ENCODE measurements at places on chromosomes 7 and 10. TPM values are rescaled to one million over a fixed set of nuclear protein-coding genes. Genes with fewer than 3 reads are reported as not detected.

The ADCY1 gene
- total RNA-seq = 5.0 TPM

The FXYD4 gene
- total RNA-seq = not detected

DNA sequence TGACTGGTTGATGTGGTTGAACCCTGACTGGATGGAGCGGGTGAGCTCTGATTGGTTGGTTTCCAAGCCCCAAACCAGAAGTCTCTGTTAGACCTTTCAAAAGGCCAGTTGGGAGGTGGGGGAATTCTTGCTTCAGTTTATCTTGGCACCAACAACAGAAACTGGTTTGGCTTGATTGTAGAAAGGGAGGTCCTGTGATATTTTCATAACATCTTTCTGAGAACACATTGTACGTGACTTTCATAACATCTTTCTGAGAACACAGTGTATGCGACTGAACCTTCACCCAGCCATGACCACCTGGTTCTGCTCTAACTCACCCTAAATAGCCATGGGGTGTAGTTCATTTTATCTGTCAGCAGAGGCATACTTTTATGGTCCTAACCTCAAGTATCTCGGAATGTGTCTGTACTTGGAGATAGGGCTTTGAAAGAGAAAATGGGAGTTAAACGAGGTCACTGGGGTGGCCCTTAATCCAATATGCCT lies 88.3 kb downstream of the GALNT17 start:
- no peak for DNase-seq

DNA sequence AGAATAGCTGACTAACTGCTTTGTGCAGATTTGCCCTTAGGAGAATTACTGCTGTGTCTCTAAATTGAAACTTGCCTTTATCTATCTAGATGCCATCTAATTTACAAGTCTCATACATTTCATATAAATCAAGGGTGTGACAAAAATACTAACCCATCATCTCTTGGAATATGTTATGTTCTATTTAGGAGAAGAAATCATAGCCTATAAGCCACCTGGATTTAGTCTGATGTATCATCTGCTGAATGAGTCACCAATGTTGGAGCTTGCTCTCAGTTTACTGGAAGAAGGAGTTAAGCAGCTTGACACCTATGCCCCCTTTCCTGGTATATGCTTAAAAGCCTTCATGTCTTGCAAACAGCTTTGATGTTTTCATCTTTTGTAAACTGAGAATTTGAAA lies 43.5 kb downstream of the NUP205 start:
- DNase-seq = no peak

The HYAL4 gene
- total RNA-seq = not detected

GRCh38 chr7:99243751-99244337 lies 28.8 kb upstream of the MYH16 start:
- no peak for DNase-seq

The CRPPA gene
- 8.7 TPM for total RNA-seq

DNA sequence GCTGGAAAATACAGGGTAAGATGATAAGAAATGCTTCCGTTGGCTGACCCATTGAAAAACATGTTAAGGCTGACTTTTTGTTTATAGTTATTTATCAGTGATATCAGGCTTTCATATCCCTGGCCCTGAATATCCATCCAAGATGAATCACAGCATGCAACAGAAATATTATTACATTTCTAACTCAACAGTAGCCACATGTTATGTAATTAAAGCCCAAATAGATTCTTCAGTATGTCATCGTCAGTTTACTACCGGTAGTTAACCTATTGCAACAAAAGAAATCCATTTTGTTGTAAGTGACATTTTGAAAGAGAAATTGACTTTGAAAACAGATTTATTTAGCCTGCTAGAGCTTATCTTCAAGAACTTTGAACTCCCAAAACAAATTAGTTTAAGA lies 354.1 kb upstream of the CELF2 start:
- no peak for DNase-seq

DNA sequence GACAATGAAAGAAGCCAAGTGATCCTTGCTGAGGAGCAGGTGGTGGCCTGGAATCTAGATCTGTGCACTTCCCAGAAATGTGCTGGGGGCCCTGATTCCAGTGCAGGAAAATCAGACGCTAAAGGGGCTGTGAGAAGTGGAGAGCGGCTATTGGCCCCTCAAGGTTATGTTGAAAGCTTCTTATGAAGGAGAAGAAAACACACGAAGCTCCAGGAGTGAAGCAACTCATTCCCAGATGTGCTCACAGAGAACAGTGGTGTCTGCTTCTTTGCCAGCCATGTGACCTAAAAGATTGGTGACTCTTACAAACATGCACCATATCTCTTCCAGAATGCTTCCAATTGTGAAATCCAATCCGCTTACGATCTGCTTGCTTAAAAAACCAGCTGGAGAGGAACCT lies 679.3 kb upstream of the IGFBP3 start:
- DNase-seq = peak; percentile 43

DNA sequence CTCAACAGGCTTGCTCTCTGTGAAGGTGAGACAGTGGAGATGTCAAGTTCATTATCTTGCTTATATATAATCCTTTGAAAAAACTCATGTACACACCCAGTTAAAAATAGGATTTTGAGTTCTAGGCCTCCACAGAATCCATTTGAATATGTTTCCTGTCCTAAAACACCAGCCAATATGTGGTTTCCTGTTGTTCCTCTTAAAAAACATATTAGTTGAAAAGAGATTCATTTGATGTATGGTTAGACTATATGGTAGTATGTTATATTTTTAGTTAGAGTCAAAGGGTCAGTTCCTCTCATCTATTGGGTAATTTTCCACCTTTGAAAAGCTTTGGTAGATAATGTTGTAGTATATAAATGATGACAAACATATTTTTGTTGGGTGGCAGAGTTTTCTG lies 16.0 kb downstream of the PPP1R9A start:
- DNase-seq = no peak

- no peak for DNase-seq
Measured at GRCh38 chr10:3146289-3146688, 26.3 kb downstream of the PITRM1 start.

GRCh38 chr10:71530781-71531180 lies 134.1 kb downstream of the CDH23 start:
- no peak for DNase-seq

The NODAL gene
- total RNA-seq = not detected

The ADAMTS14 gene
- 0.16 TPM for total RNA-seq

- peak; percentile 47 for DNase-seq
Measured at GRCh38 chr10:114021154-114021553, 22.5 kb upstream of the ADRB1 start.

The CNTNAP2 gene
- total RNA-seq = 0.48 TPM

The SLC26A5 gene
- total RNA-seq = not detected

DNA sequence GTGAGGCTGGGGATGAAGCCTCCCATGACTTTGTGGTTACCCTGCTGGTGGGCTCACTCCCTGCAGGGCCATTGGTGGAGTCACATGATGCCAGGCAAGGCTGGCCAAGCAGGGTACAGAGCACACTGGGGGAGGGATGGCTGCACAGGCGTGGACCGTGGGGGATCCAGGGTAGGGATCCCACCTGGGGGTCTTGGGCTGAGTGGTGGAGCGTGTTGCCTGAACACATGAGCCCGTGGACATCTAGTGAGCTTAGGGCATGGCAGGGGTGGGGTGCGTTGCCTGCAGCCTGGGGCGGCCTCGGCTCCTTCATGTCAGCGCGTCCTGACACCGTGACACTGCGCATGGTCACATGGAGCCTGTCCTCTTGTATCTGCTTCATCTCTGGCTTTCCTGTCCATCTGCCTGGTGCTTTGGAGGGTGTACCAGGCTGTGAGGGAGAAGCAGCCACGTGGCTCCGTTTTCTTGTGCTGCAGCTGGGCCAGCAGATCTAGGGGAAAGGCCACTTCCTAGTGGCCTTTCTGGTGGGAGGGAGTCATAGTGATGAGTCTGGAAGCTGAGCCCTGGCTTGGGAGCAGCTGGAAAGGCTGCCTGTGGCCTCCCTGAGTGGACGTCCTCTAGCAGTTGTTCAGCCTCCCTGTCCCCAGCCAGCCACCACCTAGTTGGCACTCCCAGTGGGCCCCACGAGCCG lies 96.2 kb downstream of the LHPP start:
- no peak for DNase-seq

The C10orf105 gene
- total RNA-seq = 0.05 TPM

DNA sequence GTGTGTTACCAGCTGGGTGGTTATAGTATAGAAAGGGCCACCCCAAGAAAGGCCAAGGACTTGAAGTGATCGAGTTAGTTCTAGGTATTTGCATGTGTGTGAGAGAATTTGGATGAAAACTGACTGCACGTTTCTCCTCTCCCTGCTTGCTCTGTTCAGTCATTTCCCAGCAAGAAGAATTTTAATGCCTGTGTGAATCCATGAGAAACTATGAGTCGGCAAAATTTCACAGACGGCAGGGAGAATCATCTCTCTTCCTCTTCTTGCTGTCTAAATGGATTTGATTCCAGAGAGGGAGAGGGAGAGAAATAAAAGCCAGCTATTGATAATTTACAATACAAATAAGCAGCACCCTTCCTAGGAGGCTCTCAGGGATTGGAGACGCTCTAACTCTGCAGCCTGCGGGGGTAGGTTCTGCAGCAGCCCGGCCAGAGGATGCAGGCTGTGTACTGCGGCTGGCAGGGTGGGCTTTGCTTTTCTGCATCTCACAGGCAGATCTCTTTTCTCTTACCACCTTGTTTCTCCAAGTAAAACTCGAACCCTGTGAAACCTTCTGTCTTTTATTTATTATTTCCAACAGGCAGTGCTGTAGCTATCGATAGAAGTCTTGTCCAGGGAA lies 183.6 kb downstream of the TCF7L2 start:
- no peak for DNase-seq

GRCh38 chr7:109545686-109546085 lies 976.0 kb downstream of the DNAJB9 start:
- DNase-seq = no peak

DNA sequence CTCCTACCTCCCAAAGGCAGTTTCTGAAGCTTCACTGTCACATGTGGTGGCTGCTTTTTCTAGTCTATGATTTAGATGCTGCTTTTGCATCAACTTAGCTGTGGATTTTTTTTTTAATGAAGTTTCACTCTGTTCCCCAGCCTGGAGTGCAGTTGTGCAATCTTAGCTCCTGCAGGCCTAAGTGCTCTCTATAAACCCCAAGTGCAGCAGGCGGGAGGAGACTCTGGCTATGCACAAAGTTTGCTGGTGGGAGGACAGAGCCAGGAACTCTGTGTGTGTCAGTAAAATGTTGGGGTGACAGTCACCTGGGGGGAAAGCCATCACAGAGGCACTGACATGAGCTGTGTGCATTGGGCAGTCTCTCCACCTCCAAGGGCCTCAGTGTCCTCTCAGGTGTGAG lies 138.8 kb upstream of the FAM20C start:
- no peak for DNase-seq

DNA sequence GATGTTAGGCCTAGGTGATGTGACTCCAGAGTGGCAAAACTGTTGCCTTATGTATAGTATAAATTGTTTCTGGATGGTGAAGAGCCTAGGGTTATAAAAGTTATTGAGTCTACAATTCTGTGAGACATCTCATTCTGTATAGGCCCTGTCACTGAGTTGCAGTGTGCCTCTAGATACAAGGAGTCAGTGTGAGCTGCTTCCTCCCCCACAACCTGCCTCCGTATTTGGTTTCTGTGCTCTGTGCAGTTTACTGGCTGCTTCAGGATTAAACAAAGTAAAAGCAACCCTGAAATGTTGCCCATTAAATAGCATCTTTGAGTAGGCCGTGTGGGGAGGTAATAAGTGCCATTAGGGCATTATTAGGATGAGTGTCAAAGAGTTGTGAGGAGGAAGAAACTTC lies 1.9 kb upstream of the IFRD1 start:
- no peak for DNase-seq

GRCh38 chr7:157518514-157519175 lies 181.8 kb downstream of the DNAJB6 start:
- peak; percentile 24 for DNase-seq

The SCIN gene
- total RNA-seq = 0.13 TPM

The FBXL13 gene
- total RNA-seq = 0.51 TPM

The METTL27 gene
- total RNA-seq = 0.43 TPM

- DNase-seq = no peak
Measured at GRCh38 chr7:37040330-37040729, 316.0 kb upstream of the AOAH start.

DNA sequence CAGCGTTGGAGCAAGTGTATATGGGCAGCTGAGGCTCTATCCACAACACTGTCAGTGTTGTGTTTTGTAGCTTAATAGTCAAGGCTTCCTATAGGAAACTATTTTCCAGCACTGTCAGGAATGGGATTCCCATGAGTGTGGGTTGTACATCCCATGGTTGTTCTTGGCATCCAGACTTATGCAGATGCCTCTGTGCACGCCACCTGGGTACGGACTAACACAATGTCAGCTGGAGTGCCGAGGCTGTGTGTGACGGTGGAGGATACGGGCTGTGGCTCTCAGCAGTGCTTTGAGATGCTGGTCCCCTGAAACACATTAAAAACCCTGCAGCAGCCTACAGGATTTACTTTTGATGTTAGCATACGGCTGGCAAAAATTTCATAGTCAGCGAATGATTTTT lies 350.0 kb downstream of the ACTR3B start:
- DNase-seq = no peak

DNA sequence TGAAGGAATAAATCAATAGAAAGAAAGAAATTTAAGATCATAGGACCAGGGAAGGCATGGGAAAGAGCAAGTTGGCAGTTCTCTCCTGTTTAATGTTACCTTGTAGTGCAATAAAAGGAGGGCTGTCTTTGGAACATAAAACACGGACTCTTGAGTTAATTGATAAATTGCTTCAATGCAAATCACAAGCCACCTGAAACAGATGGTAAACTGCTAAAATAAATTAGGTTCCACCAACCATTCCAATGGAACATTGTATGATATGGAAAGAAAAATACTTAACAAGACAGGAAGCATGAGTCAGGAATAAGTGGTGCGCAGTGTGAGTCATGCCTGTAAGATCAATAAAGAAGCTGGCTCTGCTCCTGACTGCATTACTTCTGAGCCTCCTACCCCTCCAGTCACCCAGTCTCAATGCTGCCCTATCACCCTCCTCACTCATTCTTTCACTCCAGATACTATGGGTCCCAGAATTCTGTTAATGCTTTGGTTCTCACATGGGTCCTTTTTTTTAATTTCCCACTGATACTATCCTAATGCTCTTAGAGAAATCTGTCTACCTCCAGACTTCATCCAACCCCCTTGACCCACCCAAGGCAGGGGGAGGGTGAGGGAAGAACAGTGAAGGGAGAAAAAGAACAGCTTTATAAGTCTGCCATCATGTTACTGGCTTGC lies 78.9 kb downstream of the LRRC17 start:
- no peak for DNase-seq
